ENCODE measurements at places on chromosomes 16 and 17.

DNA sequence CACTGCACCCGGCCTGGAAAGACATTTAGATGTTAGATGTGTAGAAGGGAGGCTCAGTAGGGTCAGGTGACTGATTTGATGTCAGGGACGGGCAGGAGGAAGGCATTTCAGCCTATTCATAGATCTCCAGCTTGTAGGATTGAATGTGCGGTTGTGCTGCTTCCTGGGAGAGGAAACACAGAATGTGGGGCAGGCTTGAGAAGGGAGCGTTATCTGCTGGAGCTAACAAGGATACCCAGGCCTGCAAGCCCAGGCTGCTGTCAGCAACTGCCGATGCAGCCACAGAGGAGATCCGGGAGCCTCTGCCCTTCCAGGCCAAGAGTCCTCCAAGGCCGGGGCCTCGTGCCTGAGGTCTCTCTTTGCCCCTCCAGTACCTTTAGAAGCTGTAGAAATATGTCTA is 205.6 kb downstream of the SPECC1 start:
- no peak for DNase-seq

DNA sequence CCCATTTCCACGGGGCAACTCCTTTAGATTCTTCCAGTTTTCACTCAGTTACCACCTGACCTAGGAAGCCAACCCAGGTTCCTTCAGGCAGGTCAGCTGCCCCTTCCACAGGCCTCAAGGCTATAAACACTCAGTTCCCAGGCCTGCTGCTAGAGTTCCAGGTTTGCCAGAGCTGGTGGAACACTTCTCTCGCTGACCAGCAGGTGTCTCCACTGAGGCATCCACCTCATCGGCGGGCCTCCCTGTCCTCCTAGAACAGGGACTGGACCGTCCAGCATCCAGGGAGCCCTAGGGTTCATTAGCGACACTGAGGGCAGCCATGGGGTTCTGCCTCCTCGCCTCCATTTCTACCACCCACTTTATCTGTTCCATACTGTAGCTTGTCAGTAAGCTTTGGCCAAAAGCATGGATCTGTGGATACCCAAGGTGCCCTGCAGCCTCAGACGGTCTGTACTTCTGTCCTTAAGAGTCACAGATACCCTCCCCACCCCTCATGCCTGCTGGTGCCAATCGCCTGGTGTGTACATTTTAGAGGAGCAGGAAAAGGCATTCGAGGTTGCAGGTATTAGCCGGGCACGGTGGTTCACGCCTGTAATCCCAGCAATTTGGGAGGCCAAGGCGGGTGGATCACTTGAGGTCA is 29.0 kb downstream of the PIMREG start:
- peak; percentile 86 for DNase-seq

DNA sequence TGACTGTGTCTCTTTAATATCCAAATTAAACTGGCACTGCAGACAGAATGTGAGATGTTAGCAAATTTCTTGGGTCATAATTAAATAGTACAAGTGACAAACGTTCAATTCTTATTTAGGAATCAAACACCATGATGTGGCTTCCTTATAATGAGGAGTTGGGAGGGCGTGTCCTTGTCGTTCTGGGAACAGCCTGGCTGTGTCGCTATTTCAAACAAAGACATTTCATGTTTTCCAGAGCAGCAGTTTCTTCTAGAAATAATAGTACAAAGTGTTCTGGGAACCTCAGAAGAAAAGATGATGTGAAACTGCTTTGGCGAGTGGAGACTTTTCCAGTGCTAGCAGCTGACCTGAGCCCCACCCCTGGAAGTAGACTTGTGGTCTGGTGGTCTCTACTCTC is 301.7 kb upstream of the N4BP1 start:
- DNase-seq: no peak

- DNase-seq: no peak
Observed at GRCh38 chr17:17111401-17112393, 69.4 kb downstream of the MPRIP start.

GRCh38 chr17:75561927-75562603 is 25.5 kb upstream of the MYO15B start:
- DNase-seq: no peak

GRCh38 chr17:288802-289356 is 63.7 kb downstream of the RPH3AL start:
- DNase-seq: no peak

GRCh38 chr16:5951486-5951885 is 853.9 kb upstream of the EEF2KMT start:
- no peak for DNase-seq

DNA sequence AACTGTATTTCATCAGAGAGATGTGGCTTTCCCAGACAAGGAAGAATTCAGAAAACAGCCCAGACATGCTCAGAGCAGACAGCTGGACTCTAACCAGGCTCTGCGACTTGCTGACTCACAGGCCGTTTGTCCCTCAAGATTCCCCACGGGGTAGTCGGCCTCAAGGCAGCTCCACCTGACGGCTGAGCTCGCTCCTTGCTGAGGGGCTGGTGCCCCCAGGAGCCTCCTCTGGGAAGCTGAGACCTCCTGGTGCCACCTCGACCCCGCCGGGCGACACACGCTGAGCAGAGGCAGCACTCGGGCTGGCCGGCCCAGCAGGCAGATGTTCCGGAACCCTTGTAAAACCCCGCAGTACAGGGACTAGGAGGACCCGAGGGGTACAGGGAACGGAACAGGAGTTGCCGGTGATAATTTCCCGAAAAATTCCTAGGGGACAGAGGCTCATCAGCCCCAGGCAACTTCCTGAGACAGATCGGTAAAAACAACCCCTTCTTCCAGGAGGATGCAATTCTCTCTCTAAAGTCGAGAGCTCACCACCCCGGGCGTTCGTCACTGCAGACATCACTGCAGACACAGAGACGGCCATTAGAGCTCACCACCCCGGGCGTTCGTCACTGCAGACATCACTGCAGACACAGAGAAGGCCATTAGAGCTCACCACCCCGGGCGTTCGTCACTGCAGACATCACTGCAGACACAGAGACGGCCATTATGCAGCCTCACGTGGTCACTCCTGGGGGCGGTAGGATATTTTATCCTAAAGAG is 19.9 kb downstream of the RPH3AL start:
- peak; percentile 56 for DNase-seq

GRCh38 chr16:87311387-87311786 is 5.8 kb downstream of the C16orf95 start:
- DNase-seq: no peak

GRCh38 chr17:45870342-45870974 is 23.9 kb upstream of the MAPT start:
- DNase-seq: no peak

DNA sequence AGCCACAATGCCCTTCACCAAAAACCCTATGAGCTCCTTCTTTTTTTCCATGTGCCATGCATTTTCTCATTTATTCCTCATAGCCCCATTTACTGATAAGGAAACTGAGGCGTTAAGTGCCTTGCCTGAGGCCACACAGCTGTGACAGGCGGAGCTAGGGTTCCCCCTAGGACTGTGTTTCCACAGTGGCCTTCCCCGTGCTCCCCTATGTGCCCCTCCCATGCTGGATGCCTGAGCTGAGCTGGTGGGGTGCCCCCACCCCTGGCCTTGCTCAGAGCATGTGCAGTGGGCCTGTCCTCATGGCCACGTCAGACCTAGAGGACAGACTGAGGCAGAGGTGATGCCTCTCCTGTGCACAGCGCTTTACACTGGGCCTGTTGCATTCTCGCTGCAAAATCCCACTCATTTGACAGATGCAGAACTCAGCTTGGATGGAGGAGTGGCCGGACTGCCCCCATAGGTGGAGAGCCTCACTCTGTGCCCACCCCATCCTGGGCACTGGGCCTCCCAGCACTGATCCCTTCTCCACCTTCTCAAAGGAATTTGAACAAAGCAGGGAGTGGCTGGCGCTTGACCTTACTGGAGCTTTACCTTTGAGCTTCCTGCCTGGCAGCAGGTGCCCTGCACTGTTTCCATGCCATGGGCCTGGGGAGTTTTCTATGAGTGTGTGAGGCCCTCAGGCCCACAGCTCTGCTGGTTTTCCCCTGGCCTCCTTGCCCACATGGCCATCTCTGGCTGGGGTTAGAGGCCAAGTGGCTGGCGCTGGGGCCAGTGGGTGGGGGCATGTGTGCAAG is 2.6 kb downstream of the MAP2K3 start:
- no peak for DNase-seq

- DNase-seq: no peak
Observed at GRCh38 chr17:77942112-77942988, 16.2 kb upstream of the TNRC6C start.

DNA sequence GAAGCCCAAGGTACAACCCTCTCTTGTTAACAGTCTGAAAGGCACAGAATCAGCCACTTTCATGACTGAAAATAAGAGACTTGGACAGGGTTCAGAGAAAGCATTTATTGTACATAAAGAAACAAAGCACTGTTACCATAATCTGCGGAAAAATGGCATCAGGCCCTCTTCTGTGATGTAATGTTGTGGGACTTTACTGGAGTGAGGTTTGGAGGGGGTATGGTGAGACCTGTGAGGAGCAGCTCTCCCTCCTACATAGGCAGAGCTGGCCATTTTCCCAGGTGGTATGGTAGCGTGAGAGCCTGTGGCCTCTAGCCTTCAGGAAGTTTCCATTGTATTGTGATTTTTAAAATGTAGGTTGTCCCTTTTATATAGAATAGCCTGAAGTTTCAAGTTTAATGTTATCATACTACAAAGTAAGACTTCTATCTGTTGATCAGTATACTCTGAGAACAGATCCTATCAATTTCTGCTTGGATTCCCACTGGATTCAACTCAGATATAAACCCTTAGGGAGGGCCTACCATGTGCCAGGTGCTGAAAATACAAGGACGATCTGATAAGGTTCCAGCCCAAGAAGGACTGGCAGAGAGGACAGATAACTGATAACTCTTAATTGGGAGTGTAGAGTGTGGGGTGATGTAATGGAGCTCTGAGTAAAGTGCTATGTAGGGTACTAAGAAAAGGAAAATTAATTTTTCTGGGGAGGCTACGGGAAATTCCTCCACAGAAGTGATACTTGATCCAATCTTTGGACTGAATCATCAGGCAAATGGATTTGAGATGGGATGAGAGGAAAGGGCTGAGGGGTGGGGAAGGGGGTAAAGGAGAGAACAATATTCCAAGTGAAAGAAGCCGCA is 4.1 kb upstream of the YPEL2 start:
- DNase-seq: peak; percentile 72

DNA sequence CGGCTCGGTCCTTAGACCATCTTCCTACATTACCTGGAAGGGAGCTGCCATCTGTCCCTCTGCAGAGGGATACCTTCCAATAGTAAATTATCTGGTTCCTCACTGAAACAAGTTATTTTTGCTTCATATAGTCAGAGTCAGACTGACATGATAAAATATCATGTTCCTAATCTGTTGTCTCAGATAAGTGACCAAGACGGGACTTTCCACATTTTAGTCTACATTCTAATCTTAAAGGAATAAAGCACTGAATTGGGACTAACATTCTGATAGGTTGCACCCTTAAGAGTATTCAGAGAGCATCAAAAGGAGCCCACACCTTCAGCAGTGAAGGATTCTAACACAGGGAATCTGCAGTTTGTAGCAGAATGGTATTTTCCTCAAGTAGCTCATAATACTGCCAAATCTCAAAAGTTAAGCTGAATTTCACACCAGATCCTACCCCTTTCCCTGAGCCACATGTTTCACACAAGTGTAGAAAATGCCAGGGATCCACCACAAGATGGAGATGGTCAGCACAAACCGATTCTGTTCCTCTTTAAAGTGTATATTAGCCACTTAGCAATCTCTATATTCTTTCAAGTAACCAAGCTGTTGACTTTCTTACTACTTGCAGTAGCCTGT is 13.4 kb downstream of the GINS2 start:
- peak; percentile 60 for DNase-seq

DNA sequence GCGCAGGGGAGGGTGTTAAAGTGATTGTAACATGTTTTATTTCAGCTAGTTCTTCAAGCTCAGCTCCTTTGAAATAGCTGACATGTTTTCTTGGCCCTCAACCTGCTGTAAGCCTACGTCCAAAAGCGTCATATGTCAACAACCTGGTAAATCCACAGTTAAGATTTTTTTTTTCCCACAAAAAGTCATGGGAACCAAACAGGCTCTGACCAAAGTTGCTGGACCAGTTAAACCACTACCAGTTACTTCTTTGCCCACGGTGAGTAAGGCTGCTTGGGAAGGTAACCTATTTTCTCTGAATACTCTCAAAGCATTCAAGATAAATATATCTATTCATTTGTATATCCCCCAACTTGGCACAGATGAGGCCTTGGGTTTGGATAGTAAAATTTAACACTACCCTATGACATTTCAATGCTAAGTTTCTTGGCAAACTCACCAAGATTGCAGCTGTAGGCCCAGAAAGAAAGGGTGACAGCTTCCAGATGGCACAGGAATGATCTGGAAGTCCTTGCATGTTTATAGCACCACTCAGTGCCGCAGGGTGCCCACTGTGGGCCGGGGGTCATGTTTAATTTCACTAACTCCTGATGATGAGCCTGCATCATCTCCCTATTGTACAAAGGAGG is 166.2 kb downstream of the XYLT1 start:
- DNase-seq: no peak

DNA sequence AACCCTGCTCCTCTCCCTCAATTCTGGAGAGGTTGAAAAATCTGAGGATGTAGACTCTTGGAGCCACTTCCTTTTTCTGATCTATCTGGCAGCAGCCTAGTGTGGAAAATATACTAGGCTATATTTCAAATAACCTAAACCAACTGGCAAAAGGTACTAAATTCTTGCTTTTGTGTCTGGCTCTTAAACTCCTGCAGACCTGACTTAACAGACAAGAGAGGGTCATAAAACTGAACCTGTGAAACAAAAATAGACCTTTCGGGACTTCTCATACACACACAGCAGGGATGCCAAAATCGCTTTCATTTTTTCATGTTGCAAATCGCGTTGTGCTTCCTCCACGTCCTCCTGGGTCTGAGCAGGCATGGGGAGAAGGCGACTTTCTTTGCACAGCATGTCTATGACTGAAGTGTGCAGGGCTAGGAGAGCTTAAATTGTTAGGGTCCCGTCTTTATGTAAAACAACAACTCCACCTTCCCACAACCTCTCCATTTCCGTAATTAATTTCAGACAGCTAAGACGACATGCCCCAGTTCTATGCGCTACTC is 520.7 kb upstream of the PSMD7 start:
- no peak for DNase-seq

GRCh38 chr17:4843321-4844000 is 10.3 kb downstream of the MINK1 start:
- no peak for DNase-seq

All from dermis blood vessel endothelial cell (primary cell).